ENCODE measurements at places on chromosomes 5 and 9.
A peak's percentile ranks its signal among the peaks of the same experiment; 100 is the strongest.

- DNase-seq = peak; percentile 67
Measured at GRCh38 chr5:151706906-151707305, 20.2 kb upstream of the SPARC start.

GRCh38 chr5:73719632-73720031 is 93.6 kb downstream of the ARHGEF28 start:
- DNase-seq = no peak

- DNase-seq = no peak
Measured at GRCh38 chr5:162209005-162209605, 141.5 kb downstream of the GABRG2 start.

DNA sequence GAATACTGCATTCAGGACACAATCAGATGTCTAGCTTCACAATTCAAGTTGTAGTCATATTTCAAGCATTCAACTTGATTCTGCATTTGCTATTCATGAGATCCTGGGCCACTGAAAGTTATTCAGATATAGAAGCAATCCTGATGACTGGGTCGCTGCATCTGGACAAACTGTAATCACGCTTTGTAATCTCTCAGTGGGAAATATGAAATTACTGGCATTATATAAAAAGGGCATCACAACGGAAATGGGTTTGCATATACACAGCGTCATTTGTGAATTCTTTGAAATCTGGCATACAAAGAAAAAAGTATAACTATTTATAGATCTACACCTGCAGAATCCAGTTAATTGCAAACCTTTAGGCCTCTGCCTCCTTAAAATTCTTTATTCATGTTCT is 102.2 kb downstream of the PARP8 start:
- no peak for DNase-seq

DNA sequence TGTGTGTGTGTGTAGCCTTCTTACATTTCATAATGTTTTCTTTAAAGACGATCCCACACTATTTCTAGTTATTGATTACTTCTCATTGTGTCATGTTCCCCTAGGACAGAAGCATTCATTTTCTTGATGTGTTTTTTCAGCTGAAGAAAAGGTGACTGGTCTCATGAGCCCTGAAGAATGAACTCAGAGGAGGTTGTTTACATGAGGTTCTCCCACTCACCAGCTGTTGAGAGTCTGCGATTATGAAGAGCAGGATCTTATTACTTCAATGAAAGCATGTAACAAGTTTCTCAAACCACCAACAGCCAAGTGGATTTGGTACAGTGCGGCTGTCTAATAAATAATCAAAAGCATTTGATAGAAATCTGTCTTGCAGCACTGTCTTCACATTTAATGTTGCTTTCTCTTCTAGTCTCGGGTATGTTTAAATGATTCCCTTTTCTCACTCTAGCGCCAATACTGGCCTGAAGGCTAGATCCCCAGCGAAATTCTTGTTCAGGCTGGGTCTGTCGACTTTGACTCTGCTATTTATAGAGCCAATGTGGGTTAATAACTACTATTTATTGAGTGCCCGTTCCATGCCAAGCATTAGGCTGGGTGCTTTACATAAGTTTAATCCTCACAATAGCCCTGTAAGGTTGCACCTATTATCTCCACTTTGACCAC is 9.6 kb upstream of the FSD1L start:
- DNase-seq = peak; percentile 90

- peak; percentile 50 for DNase-seq
Measured at GRCh38 chr5:58266402-58266801, 193.5 kb downstream of the PLK2 start.
